ENCODE measurements at places on chromosomes 12 and 14.

GRCh38 chr12:132043216-132043615, 93.5 kb downstream of the EP400 start:
- no peak for DNase-seq

DNA sequence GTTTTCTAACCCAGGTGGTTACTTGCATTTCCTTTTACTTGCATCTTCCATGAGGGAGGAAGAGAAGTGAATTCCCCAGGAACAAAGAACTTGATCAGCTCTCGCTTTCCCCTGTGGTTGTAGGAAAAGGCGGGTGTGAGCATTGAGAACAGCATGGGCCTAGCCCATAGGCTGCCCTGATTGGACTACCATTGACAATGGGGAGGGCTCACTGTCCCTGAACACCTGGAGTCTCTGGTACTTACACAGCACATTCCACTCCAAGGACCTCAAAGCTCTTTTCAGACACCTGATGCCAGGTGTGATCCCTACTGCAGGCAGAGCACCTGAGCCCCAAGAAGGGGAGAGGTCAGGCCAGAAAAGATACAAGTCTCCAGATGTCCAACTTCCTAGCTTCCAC, 25.0 kb downstream of the MAX start:
- no peak for DNase-seq

DNA sequence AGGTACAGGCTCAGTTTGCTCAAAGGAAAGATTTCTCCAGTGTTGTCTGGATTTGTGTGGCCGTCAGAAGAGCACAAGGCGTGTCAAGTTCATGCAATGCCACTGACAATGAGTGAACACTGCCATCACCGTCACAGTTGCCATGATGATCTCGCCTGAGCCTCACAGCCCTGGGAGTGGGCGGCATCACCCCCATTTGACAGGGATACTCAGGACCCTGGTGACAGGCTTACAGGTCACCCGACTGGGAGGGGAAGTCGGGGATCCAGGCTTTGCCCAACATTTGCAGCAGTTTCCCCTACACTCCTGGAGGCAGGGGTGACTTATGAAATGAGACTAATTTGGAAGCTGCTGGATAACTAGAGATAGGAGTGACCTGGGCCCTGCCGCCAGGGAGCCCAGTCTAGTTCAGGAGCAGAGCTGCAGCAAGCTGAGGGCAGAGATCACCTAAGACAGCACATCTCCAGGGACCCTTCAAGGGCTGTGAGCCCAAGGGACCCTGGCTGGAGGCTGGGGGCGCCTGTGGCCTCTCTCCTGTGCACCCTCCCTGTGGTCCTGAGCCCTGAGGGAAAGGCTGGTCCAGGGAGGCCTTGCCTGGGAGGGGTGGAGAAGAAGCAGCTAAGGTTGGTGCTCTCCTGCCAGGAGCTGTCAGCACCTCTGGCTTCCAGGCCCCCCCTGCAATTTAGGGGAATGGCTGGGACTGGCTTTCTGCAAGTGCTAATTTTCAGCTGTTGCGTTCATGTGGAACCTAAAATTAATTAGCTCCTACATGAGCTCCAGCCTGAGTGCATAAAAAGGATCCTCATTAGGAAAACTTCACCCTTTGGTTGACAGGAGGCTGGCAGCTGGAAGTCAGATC, 32.4 kb upstream of the BEGAIN start:
- no peak for DNase-seq

GRCh38 chr14:38505221-38505972, 249.5 kb upstream of the CLEC14A start:
- no peak for DNase-seq

DNA sequence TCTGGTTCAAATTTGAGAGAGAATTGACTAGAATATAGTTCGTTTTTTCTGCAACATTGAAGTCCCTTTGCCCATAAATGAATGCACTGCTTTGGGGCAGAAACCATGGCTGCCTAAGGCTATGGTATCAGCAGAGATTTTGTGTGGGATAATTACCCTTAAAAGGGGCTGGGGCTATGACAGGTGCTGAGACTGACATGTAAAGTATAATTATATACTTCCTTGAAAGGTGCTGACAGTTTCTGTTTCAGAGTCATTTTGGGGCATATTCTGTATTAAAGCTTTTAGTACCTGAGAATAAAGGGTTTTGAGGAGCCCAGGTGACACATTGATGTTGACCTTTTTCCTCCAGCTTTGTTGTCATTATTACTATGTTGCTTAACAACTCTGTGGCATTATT, 150.3 kb upstream of the PTPRQ start:
- DNase-seq = no peak

DNA sequence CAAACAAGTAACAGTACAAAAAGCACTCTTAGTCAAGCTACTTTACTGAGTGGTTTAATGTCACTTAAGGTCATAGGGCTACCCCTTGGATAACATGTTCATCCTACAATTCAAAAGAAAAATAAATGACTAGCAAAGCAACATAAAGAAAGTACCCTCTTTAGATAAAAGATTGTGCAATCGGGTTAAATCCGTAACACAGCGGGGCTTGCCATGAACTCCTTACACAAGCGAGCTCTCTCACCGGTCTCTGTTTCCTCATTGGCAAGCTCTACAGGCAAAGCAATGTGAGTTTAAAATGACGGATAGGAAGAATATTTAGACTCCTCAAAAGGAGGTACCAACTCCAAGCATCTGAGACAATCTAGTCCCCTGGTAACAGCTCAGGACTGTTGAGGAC, 140.6 kb downstream of the EGLN3 start:
- no peak for DNase-seq

DNA sequence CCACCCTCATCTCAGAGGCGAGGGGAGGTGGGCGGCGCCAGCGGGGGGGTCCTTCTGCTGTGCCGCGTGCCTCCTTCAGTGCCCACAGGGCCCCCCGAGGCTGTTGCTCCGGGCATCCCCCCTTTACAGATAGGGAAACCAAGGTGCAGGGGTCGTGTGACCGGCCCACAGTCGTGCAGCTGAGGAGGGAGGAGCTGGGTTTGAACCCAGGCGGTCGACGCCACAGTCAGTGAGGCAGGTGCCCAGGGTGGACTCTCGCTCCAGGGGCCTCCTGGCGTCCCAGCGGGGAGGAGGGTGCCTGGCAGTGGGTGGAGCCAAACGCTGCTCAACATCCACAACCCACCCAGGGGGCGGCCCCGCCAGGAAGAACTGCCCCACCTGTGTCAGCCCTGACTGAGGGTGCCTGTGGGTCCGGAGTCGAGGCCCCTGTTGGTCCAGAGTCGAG, 8.6 kb downstream of the GALNT9 start:
- no peak for DNase-seq

DNA sequence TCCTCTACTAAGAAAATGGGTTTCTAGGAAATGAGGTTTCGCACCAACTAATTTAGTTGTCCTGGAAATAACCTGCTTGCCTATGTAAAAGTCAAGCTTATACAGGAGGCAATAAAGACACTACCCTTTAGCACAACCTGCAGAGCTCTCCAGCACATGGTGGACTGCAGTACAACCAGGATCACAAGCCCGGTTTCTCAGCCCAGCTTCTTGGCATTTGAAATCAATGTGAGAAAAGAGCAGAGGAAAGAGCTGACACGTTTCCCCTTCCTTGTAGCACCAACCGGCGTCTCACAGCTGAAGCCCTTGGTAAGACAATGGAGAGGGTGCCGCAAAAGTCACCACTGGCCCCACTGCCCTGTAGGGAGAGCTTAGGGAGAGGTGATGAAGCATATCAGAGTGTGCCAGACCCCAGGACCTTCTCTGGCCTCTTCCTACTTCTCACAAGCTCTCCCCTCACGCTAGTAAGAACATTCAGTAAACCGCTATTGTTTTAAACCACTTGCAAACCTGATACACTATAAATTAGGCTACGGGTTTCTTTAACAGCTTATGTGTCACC, 8.6 kb downstream of the SPTLC2 start:
- no peak for DNase-seq

DNA sequence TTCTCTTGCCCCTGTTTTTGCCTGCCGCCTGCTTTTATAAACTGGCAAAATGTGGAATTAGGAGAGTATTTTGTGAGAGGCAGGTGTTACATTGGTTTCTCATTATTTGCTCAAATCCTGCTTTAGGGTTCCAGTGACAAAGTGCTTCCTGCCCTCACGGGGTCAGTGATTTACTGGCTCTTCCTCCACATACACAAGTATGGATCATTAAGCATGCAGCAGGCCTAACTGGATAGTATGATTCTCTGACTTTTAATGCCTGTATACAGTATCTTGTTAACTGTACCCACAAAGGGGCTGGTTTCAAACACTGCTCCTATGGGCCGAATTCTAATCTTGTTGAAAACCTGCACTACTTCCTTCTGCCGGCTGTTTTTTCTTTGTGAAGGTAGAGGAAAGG, 63.2 kb downstream of the PTCSC3 start:
- DNase-seq = no peak

- no peak for DNase-seq
Measured at GRCh38 chr12:49921936-49922335, 18.2 kb upstream of the FAIM2 start.

GRCh38 chr12:56521209-56521589, 421 bp upstream of the RBMS2 start:
- DNase-seq = no peak

- DNase-seq = no peak
Measured at GRCh38 chr14:78595797-78596196, 425.6 kb downstream of the NRXN3 start.

DNA sequence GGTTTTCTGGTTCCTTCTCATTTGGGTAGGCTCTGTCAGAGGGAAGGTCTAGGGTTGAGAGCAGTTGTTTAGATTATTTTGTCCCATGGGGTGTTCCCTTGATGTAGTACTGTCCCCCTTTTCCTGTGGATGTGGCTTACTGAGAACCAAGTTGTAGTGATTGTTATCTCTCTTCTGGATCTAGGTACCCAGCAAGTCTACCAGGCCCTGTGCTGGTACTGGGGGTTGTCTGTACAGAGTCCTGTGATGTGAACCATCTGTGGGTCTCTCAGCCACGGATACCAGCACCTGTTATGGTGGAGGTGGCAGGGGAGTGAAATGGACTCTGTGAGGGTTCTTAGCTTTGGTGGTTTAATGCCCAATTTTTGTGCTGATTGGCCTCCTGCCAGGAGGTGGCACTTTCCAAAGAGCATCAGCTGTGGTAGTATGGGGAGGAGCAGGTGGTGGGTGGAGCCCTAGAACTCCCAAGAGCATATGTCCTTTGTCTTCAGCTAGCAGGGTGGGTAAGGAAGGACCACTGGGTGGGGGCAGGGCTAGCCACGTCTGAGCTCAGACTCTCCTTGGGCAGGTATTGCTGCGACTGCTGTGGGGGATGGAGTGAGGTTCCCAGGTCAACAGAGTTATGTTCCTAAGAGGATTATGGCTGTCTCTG, 179.3 kb upstream of the BTG1 start:
- DNase-seq = no peak

DNA sequence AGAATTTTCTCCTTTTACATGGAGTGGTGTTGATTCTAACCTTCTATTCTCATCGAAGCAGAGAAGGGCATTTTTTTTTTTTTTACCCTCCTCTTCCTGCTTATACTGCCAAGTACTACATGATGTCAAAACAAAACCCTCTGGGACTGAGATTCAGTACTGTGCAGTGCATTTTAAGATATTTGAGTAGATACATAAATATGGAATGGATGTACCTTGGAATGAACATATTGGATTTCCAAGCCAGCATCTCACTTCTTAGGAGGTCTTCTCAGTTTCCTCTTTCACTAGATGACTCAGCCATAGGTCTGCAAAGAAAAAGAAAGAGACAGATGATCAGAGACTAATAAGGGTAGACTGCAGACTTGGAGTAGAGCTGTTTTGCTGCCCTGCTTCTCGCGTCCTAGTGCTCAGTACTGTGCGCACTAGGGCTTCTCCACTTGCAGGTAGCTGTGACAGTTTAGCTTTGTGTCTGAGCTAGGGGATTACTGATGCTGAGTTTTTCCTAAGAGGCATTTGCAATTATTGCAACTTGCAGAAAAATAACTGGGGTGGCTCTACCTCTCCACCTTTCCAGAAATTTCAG, 20.4 kb downstream of the TPH2 start:
- DNase-seq = no peak

DNA sequence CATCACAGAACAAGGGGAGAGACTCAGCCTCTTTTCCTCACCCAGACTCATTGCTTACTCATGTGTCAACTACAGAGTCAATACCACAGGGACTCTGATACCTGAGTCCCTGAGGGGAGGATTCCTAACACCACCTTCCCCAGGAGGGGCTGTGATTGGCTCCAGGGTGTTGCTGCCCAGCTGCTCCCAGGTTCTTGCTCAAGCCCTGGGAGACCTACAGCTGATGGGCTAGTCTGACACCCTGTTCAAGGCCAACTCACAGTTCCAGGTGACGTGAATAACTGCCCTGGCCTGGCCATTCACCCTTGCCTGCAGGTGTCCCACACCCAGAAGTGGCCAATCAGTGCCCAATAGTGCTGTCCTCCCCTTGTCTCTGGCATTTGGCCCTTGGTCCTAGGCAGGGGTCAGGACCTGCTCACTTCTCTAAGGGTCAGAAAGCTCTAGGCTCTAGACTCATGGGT, 8.6 kb downstream of the SPRYD4 start:
- DNase-seq = no peak

DNA sequence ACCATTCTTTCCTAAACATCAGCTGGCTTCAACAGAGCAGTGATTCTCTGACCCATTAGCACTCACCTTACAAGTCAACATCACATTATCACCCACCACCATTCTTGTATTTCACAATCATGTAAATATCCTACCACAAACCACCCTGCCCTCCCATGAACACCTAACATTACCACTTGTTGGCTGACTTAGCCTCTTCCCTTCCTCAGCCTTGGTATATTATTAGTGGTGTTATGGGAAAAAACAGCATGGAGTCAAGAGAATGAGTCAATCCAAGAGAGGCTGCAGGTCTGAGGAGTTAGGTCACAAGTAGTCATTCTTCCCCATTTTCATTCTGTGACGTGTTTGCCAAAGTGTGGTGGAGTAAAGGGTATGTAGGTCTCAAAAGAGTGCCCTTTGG, 22.3 kb upstream of the MGP start:
- no peak for DNase-seq

DNA sequence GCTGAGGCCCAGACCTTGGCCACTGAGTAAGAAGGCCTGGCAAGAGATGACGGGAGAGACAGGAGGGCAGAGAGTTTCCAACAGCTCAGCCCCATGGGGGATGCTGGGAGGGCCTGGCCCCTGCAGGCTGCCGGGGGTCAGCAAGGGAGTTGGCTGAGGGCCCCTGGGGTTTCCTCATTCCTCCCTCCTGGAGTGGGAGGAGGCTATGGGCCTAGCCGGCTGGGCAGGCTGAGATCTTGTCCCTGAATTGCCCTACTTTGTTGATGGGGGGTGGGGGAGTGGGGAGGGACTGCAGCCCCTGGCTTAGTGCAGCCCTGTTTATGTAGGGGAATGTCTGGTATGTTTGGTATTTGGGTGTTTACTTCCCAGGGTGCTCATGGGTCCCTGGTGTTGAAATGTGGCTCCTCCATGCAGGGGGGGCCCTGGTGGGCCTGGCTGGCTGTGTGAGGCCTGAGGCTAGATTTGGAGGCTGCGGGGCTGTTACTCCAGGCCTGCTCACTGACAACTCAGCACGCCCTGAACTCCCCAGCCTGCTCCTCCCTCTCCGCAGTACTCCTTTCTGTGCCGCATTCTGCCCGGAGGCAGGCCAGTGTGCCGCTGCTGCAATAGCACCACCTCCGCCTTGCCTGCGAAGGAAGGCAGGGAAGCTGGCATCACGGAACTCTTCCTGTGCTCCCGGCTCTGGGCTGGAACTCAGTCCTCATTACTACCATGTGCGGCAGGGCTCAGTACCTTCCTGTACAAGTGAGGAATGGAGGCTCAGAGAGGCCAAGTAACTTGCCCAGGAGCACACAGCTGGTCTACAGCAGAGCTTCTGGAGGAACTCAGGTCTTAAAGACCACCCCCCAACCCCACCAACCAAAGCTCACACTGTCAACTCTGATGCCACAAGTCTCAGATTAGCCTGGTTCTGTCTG, 25.3 kb downstream of the JDP2 start:
- no peak for DNase-seq

- no peak for DNase-seq
Measured at GRCh38 chr12:122459211-122459610, 36.7 kb upstream of the CLIP1 start.

- DNase-seq = no peak
Measured at GRCh38 chr14:53790731-53791500, 165.7 kb downstream of the BMP4 start.

Measured in activated T-cell treated with anti-CD3 and anti-CD28 coated beads for 1 hour (primary cell).